Eye (tissue), 1 donor: ENCODE measurements at places on chromosomes 4 and X.

DNA sequence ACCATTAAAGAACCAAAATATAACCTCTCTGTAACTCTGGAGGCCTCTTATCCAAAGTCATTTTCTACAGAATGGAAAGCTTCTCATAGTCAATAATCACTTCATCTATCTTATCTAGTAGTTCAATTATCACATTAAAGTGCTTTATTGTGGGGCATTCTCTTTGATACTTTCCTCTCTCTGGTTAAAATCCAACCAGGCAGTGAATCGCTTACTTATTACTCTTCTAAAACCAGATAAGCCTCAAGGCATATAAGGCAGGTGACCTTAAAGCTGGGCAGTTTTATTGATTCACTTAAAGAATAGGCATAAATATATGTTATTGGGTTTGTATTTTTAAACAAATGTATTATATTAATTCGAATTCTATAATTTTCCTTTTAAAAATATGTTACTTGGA, 2162.1 kb upstream of the TENM3 start:
- DNase-seq = no peak

DNA sequence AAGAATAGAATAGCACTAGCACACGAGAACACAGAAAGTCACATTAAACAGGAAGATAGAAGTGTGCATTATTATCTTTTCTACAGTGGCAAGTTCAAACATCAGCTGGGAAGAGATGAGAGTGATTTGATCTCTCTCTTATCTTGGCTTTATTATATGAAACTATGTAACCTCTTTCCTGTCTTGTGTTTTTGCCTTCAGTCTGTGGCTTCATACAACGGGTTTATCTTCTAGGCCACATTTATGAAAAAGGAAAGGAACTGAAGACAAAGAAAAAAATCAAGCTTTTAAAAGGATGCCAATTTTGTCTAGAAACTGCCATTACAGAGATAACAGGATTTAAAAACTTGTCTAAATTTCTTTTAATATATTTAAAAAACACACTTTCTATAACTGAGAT, 983.6 kb downstream of the RPA4 start:
- no peak for DNase-seq

DNA sequence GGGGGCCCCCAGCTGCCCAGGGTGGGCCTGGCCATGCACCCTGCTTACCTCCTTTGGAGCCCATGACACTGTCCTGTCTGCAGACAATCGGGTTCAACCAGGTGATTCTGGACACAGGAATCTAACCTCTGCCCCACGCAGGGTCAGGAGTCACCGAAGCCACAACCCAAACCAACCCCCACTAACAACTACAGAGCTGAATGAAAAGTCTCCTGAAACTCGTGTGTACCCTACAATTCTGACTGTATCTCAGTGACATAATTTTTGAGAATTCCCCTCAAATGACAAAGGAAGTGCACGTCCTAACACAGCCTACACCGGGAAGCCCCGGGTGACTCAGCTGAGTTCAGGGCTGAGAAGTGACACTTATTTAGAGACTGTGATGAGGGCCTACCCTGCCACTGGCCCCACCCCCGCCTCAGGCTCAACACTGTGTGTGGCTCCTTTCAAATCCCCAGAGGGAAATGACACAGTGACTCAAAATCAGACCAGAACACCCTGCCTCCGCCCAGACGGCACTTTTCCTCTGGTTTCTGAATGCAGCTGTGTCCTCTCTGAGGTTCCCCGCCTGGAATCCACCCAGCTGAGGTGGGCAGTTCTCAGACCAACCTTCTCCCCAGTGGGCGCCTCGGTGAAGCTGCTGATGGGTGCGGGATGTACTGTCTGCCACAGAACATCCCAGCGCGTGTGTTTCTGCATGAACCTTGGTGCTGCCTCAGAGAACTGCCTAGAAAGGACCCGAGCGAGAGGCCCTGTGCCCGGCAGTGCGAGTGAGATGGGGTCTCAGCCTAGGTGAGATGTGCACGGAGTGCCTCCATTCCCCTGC, 9.9 kb downstream of the TNIP2 start:
- peak; percentile 13 for DNase-seq

DNA sequence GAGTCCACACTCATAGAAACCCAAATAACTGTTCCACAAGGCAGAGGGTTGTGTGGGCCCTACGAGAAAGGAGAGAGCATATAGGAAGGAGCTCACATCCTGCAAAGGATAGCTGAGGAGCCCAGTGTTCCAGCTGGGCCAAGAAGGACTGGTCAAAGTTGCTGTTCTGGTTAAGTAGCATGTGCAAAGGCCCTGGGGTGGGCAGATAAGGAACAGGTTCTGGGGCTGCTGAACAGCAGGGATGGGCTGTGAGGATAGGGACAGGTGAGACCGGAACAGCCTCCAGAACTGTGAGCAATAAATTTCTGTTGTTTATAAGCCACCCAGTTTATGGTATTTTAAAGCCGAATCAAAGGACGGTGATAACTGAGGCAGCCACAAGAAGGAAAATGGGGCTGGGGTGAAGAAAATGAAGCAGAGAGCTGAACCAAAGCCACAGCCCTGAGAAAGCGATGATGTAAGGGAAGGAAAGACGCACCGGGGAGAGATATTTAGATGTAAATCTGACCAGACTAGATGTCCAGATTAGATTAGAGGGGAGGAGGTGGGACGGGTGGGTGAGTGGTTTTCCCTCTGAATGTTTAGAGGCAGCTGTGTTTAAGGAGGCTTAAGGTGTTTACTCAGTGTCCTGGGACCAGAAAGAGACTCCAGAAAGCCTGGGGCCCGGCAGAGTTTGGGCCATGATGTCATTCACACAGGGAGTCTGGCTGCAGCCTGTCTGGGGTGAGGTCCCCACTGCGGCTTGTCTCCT, 180.8 kb upstream of the BCOR start:
- DNase-seq = peak; percentile 38

GRCh38 chr4:176970853-176971252, 178.1 kb upstream of the VEGFC start:
- DNase-seq = no peak

DNA sequence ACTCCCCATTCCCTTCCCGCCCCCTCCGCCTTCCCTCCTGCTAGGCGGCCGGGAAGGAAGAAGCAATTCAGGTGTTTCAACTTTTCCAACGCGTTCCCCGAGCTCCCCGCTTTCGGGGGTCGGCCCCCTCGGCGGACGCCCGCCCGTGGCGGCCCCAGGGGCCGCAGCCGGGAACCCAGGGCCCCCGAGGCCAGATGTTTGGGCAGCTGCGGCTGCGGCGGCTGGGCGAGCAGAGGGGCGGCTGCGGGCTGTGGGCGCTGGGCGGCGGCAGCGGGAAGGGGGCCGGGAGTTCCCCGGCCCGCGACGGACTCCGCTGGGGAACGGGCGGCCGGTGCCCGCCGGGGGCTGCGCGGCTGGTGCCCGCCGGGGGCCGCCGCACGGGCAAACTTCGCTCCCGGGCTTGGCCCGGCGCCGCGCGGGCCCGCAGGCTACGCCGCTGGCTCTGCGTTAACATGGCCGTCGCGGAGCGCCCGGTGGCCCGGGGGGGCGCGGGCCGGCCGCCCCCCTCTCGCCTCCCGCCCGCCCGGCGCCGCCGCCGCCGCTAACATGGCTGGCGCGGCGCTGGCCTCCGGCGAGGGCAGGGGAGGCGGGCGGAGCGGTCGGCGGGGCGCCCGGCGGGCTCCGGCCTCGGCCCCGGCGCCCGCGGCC, 510 bp downstream of the HMGB3 start:
- no peak for DNase-seq

DNA sequence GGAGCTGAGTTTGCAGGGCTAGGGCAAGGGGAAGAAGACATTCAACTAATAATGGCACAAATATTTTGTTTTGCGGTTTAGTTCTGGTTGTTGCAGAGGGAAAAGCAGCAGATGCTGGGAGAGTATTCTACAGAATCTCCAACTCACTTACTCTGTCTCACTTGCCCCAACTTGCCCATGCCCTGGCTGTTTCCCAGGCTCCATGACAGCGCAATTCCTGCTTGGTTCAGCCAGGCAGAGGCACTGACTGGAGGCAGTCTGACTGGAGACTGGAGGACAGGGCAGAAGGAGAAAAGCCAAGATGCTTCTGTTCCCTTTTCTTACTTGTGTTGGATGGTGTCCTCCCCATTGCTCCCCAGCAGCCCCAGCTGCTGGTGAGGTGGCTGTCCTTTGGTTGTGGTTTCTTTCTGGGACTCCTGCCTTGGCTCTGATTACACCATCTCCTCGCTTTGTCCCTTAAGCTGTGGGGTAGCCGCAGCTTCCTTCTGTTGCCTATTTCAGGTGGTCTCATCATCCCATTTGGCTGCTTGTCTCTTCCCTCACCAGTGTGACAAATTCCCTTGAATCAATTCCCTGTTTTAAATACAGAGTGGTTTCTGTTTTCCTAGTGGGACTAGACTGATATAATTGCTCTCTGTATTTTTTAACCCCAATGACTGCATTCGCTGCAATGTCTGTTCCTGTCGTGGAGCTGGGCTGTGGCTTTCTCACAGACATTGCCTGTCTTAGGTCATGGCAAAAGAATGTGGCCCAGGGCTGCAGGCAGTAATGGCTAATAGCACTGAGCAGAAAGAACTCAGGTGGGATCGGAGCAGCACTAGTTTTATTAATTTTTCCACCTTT, 24.2 kb upstream of the RASL11B start:
- peak; percentile 48 for DNase-seq

GRCh38 chrX:112812741-112813140, 27.9 kb downstream of the AMOT start:
- no peak for DNase-seq

DNA sequence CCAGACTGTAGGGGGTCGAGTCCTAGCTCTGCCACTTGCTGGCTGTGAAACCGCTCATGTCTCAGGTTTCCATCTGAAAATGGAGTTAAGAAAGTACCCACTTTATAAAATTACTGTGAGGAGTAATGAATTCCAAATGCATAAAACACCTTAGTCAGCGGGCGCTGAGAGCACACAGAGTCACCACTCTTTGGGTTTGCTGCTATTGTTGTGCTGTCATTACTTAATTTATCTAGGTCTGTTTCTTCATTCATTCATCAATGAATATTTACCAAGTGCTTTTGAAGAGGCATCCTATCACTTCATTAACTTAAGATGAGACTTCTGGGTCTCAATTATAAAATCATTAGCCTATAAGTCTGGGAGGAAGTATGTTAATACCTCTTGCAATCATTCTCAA, 317.3 kb downstream of the FBXW7 start:
- no peak for DNase-seq

DNA sequence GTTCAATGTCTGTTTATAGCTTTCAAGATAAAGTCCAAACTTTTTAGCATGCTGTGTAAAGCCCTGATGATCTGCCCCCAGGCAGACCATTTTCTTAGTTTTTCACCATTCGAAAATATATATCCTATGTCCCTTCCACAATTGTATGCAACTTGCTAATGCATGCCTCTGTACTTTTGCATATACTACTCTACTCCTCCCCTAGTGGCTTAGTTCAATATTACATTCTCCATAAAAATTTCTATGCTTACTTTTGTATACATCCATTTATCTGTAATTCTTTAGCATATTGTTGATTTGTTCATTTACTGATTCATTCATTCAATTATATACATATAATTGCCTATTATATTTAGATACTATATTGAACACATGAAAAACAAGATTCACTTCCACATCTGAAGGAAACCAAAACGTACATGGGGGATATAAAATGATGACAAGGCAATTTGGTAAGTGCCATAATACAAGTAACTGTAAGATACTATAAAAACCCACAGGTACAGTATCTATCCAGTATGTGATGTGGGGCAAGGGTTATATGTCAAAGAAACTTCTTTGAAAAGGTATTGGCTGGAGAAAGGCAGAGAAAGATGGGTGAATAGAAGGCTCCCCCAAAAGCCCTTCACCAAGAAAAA, 902.5 kb downstream of the FAM133A start:
- DNase-seq = no peak

DNA sequence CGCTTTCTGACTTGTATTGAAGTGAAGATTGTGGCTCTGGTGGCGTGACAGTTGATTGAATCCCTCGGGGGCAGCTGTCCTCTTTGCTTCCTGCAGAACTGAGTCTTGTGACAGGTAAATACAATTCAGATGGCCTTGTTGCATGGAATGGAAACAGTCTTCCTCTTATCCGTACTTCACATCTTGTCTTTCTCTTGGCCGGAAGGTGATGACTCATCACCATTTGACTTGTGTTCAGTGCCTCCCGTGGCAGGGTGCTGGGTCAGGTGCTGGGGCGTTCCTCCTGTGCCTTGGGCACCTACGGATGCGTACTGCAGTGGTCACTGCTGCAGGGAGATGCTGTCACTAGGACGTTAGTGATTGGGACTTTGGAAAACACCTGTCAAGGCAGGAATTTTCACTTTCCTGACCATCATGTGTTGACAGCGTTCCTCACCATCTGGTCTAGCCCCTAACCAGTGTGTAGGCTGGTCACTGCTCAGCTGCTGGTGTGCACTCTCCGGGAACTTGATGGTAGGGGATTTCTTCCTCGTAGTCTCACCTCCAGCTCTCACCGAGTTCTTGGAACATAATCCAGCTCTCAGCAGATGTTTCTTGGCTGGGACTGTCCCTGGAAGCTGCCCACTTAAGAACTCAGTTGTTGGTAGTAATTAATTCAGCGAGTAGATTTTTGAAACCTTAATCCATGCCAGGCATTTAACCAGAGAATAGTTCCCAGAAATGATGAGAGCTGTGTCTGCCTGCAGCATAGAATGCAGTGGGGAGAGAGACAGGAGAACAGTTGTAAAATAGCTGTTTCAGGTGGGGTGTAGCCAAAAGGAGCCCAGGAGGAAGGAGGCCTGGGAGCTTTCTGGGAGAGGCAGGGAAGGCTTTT, 7.2 kb downstream of the TBC1D14 start:
- DNase-seq = no peak

DNA sequence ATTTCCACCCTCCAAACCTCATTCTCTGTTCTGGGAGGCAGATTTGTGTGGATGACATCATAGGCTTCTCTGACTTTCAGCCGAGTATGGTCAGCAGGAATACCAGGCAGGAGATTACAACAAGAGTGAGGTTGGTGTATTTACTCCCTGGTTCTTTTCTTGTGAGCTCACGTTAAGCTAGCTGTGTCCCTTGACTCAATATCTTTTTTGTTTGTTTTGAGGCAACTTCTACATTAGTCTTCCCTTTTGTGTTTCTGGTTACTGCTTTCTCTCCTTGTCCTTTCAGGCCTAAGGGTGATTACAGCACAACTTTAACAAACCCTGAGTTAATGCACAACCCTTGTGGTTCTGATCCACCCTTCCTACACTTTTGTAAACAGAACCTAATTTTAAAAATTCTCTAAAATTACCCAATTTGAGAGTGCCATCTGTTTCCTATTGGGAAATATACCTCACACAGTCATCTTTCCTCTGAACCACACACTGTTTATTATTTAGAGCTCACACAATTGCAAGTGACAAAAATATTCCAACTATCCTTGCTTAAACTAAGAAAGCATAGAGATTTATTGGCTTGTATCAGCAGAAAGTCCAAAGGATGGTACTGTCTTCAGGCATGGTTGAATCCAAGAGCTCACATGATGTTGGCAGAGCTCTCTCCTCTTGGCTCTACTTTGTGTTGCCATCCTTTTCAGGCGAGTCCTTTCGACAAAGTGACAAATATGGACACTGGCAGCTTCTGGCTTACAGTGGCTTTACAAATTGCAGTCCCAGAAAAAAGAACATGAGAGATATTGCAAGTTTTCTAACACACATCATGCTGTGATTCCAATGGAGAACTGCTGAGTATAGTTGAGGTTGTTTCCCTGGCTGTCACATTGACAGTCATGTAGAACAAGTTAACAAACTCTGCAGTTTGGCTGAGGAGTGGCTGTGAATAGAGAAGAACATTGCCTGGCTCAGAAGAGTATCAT, 150.5 kb upstream of the DDIT4L start:
- no peak for DNase-seq

- DNase-seq = no peak
Observed at GRCh38 chr4:142474398-142475087, 371.6 kb downstream of the INPP4B start.
